Smooth muscle cell of the coronary artery (primary cell): ENCODE measurements at places on chromosomes 4 and X. TPM values are rescaled to one million over a fixed set of nuclear protein-coding genes. Genes with fewer than 3 reads are reported as not detected.

Gene ZNF157
- 0.12 TPM in 1 of 2 replicates, not detected in the other for total RNA-seq

Gene NIPAL1
- total RNA-seq, result 7.1 TPM in 1 of 2 replicates, not detected in the other

Gene MAGED4
- 9.8 and 22.5 TPM in 2 replicates for total RNA-seq

Gene CT45A1
- total RNA-seq, result not detected in 2 replicates

Gene DCAF4L1
- total RNA-seq, result under 0.01 and 0.12 TPM in 2 replicates

Gene MSX1
- total RNA-seq, result 1.9 and 3.1 TPM in 2 replicates

Gene ZNF674
- 5.0 and 8.3 TPM in 2 replicates for total RNA-seq

Gene NONO
- 307 and 438 TPM in 2 replicates for total RNA-seq

Gene APEX2
- total RNA-seq, result 2.7 and 7.7 TPM in 2 replicates

Gene USP51
- total RNA-seq, result 0.30 and 2.5 TPM in 2 replicates

Gene RHOXF2
- not detected in 2 replicates for total RNA-seq

Gene BLOC1S4
- total RNA-seq, result 16.1 and 17.5 TPM in 2 replicates

Gene NPY1R
- total RNA-seq, result under 0.01 and 0.12 TPM in 2 replicates

Gene ANOS1
- 0.94 and 11.7 TPM in 2 replicates for total RNA-seq

Gene WNK3
- 0.15 and 0.23 TPM in 2 replicates for total RNA-seq

Gene TRIM2
- total RNA-seq, result 23.3 and 69.9 TPM in 2 replicates

Gene TEX13C
- total RNA-seq, result not detected in 2 replicates

Gene KCNIP4
- not detected in 2 replicates for total RNA-seq

Gene QRFPR
- total RNA-seq, result not detected in 2 replicates

Gene GPM6B
- 0.38 and 0.70 TPM in 2 replicates for total RNA-seq

Gene SLC9A7
- total RNA-seq, result 37.2 and 65.3 TPM in 2 replicates

Gene PLXNA3
- total RNA-seq, result 9.6 and 17.3 TPM in 2 replicates

Gene FAM114A1
- 294 and 325 TPM in 2 replicates for total RNA-seq
